ENCODE measurements at places on chromosomes 1 and 21.

DNA sequence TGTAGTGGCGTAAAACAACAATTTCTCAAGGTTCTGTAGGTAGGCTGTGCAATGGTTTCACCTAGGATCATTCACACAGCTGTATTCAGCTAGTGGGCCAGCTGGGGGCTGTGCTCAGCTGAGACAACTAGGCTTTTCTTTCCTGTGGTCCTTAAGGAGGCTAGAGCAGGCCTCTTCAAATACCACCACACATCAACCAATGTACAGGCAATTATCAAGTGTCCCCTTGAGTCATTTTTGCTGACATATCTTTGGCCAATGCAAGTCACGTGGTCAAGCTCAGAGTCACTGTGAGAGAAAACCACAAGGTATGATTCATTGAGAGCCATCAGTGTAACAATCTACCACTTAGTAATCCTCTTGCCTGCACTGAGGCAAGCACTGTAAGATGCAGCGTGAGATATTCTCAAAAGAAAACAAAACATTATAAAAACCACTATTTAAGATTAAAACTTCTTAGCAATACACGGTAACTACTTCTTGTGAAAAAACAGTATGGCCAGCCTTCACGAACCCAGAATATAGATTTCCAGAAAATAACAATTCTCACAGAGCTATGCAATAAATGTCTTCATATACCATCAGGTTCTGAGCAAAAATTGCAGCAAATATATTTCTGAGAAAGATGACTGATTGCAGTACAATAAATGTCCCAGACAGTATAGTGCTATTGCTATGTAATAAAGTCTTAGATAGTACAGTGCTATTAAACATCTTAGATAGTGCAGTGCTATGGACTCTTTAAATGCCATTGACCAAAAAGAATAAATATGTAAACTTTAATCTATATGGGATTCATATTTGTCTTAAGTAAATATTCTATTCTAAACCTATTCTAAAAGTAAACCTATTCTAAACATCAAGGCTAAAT is 55.3 kb downstream of the NME7 start:
- peak; percentile 2 for DNase-seq

DNA sequence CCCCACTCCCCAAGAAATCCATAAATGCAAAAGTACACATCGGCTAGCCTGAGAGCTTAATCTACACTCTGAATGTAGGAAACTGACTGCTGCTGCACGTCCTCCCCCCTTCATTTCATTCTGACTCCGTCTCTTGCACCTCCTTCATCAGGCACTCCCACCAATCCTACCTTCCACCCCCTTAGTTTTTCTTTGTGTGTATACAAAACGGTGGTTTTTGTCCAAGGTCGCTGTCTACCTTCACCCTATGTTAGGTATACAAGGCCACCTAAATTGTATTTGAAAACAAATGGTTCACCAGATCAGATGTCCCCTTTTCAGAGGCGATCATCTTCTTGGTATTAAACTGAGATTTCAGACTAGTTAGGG is 1.9 kb downstream of the WDR26 start:
- DNase-seq, result no peak

DNA sequence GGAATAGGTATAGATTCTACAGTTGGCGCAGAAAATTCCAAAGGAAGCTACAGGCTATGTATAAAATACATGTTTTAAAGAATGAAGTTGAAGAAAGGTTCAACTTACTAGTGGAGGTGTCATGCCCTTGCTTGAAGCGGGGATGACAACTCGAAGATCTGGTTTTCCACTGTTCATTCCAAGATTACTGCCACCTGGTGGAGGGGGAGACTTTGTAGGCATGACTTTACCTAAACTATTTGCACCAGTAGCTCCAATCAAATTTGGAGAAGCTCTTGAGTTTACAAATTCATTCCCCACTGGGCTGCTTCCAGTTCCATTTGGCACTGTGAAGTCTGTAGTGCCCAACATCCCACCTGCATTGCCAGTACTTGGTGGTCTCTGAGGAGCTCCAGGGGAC is 81.7 kb downstream of the AXDND1 start:
- no peak for DNase-seq

DNA sequence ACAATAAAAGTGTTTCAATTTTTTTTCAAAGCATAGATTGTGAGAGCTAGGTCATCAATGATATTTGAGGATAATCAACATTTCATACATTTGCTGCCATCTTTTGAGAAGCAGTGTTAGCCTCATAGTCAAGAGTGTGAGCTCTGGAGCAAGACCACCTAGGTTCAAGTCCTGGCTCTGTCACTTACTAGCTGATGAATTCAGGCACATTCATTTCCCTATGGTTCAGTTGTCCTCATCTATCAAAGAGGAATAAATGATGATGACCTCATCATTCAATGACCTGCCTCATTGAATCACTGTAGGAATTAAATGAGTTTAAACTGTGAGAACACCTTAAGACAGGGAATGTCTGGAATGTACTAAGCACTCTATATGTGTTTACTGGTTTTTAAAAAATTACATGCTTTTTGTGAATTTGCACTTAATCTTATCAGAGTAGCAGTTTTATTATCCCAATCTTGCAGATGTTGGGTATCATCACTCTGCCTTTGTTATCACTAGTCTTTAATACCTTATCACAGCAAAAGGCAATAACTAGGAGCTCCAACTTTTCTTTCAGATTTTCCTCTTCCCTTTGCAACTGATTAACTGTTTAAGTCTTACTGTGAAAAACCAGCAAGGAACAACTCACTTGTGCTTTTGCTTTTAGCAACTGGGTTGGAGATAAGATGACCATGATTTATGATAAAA is 47.4 kb downstream of the SLC30A10 start:
- no peak for DNase-seq

- no peak for DNase-seq
These were observed 11.0 kb upstream of the LDLRAD2 start for GRCh38 chr1:21801100-21801499.
